ENCODE measurements at places on chromosomes 2 and 18. TPM values are rescaled to one million over a fixed set of nuclear protein-coding genes. Genes with fewer than 3 reads are reported as not detected.

Gene APCDD1
- total RNA-seq = 0.73 TPM

Gene KIAA2012
- total RNA-seq = not detected

Gene ALPP
- total RNA-seq = not detected

Gene LOXHD1
- not detected for total RNA-seq

Gene SLC16A14
- total RNA-seq = under 0.01 TPM

Gene IL1R2
- 0.39 TPM for total RNA-seq

Gene HOXD8
- 10.0 TPM for total RNA-seq

Gene FEZ2
- 50.4 TPM for total RNA-seq

Gene PAX3
- total RNA-seq = 4.8 TPM
